Activated T-helper 2 cell treated with anti-CD3 and anti-CD28 coated beads, Interferon-gamma antibody, Interleukin-2, Interleukin-4, amounts not matched to agents 10 μg/mL and 5 μg/mL and 100 μg/mL, durations not matched to agents 14 hours and 24 hours and 36 hours (primary cell): ENCODE measurements at places on chromosomes 5 and 9. TPM values are rescaled to one million over a fixed set of nuclear protein-coding genes. Genes with fewer than 3 reads are reported as not detected.

The SYK gene
- total RNA-seq = 0.23 and 0.80 TPM in 2 replicates

GRCh38 chr9:112505086-112505485 is 18.5 kb downstream of the KIAA1958 start:
- no peaks in the 10 kb centered on the region for H3K4me1 ChIP-seq
- H3K27ac ChIP-seq = no peak overlapping the region
- H3K36me3 ChIP-seq = peaks cover 4% of the 10 kb centered on the region
- no peak for DNase-seq
- no peaks in the 10 kb centered on the region for H3K27me3 ChIP-seq

The GARIN3 gene
- total RNA-seq = 0.23 and 0.30 TPM in 2 replicates

The CCDC127 gene
- 6.5 and 7.3 TPM in 2 replicates for total RNA-seq

GRCh38 chr9:104386013-104386412 is 118.0 kb upstream of the OR13F1 start:
- H3K4me3 ChIP-seq = no peak overlapping the region
- H3K27me3 ChIP-seq = no peaks in the 10 kb centered on the region
- DNase-seq = no peak
- H3K36me3 ChIP-seq = no peaks in the 10 kb centered on the region
- H3K4me1 ChIP-seq = no peaks in the 10 kb centered on the region
- H3K27ac ChIP-seq = no peak overlapping the region

GRCh38 chr9:86655147-86655546 is 292.2 kb downstream of the GAS1 start:
- no peaks in the 10 kb centered on the region for H3K27me3 ChIP-seq
- no peak overlapping the region for H3K4me3 ChIP-seq
- H3K36me3 ChIP-seq = no peaks in the 10 kb centered on the region
- peaks cover 4% of the 10 kb centered on the region for H3K4me1 ChIP-seq

The PRRT1B gene
- not detected in 2 replicates for total RNA-seq

- no peaks in the 10 kb centered on the region for H3K4me1 ChIP-seq
- H3K27ac ChIP-seq = no peak overlapping the region
- no peak overlapping the region for H3K4me3 ChIP-seq
Observed at GRCh38 chr9:134172198-134173126, 8.1 kb upstream of the RNU6ATAC start.

The IL9 gene
- total RNA-seq = 94.0 and 104 TPM in 2 replicates

GRCh38 chr5:99553211-99553810 is 624.5 kb upstream of the CHD1 start:
- no peak overlapping the region for H3K4me3 ChIP-seq
- no peaks in the 10 kb centered on the region for H3K4me1 ChIP-seq
- H3K27me3 ChIP-seq = no peaks in the 10 kb centered on the region
- no peak overlapping the region for H3K27ac ChIP-seq
- no peaks in the 10 kb centered on the region for H3K36me3 ChIP-seq

The KIF12 gene
- total RNA-seq = not detected in 2 replicates

GRCh38 chr9:24590432-24590831 is 44.7 kb upstream of the IZUMO3 start:
- H3K4me3 ChIP-seq = no peak overlapping the region
- no peak for DNase-seq
- H3K27me3 ChIP-seq = no peaks in the 10 kb centered on the region
- no peaks in the 10 kb centered on the region for H3K4me1 ChIP-seq
- H3K27ac ChIP-seq = no peak overlapping the region

DNA sequence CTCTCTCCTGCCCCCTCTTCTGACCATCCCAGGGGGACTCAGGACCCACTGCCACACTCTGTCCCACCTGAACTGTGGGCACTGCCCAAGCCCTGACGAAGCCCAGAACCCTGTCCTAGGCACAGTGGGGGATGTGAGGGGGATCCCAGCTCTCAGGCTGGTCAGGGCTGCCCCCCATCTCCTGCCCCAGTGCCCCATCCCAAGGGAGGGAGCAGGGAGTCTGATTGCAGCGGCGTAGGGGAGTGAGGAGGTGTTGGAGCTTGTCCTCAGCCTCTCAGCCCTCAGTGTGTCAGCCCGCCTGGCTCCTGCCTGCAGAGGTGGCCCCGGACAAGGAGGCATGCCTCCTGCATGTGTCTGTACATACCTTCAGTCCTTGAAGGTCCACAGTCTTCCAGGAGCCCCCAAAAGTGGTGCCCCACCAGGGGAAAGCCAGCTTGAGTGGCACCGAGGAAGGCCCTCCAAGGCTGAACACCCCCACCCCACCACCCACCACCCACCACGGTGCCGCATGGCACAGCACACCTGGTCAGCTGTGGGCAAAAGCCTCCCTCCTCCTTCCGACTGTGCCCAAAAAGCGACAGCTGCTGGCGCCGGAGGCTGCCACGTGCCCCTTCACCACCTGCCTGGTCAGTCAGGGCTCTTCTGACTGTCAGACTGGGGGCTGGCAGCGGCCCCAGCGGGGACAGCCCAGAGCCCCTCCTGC is 930 bp downstream of the SARDH start:
- no peak for DNase-seq
- no peaks in the 10 kb centered on the region for H3K36me3 ChIP-seq

- DNase-seq = no peak
- H3K4me1 ChIP-seq = no peaks in the 10 kb centered on the region
- H3K36me3 ChIP-seq = no peaks in the 10 kb centered on the region
- H3K27ac ChIP-seq = no peak overlapping the region
Observed at GRCh38 chr5:63154476-63155309, 576.1 kb downstream of the LRRC70 start.

DNA sequence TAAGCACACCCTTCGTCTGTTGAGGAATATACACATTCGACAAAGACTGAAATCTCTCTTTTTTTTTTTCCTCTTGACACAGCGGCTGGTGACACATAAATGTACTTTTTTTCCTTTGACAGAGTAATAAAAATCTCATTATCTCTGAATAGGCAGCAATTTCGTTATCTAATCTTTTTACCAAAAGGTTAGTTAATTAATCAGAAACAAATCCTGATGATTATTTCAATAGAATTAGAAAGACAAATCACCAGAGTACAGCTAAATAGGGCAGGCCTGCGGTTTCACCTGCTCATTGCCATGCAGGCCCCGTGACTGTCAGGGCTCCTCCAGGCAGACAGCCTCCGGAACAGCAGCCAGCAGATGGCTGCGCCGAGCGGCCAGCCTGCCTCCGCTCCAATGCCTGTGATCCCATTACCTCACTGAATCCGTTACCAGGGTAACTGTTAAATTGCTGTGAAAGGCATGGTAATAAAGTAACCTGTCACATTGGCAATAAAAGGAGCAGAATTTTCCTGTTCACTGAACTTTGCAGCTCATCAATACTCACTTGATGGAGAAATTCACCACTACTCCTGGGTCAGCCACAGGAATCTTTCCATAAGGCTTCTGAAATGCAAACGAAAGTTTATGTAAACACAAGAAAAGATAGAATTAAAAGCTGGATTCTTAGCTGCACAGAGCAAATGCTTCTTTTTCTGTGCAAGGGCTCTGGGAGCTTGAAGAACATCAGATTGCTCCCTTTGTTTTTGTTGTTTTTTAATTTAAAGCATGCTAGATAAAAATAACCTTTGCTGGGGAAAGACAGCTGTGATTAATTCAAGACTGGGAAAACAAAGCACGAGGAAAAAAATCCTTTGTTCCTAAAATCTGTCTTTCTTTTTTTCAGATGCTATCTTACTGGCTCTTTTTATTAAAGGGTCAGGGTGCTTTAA is 666.4 kb upstream of the ZNF608 start:
- H3K4me1 ChIP-seq = no peaks in the 10 kb centered on the region
- H3K4me3 ChIP-seq = no peak overlapping the region
- no peak overlapping the region for H3K27ac ChIP-seq
- no peaks in the 10 kb centered on the region for H3K36me3 ChIP-seq
- no peak for DNase-seq

The GPX8 gene
- total RNA-seq = not detected in 2 replicates

The CNTNAP3B gene
- not detected in 2 replicates for total RNA-seq

DNA sequence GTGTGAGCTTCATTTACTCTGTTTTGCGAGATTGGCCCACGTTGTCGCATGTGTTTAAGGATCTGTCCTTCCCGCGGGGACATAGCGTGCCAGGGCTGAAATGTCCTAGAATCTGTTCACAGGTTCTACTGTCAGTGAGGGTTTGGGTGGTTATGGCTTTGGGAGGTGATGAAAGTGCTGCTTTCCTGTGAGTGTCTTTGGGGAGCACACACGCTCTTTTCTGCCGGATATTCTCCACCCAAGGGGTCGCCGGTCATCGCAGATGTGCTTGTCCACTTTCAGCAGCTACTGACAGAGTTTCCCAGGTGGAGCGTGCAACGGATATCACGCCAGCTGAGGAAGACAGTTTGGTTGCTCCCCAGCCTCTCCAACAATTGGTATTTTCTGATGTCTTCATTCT is 32.1 kb downstream of the PROP1 start:
- H3K4me3 ChIP-seq = no peak overlapping the region
- no peak for DNase-seq
- no peaks in the 10 kb centered on the region for H3K27me3 ChIP-seq
- H3K36me3 ChIP-seq = no peaks in the 10 kb centered on the region
- no peak overlapping the region for H3K27ac ChIP-seq
- peaks cover 5% of the 10 kb centered on the region for H3K4me1 ChIP-seq

The DAB2 gene
- not detected in 2 replicates for total RNA-seq

DNA sequence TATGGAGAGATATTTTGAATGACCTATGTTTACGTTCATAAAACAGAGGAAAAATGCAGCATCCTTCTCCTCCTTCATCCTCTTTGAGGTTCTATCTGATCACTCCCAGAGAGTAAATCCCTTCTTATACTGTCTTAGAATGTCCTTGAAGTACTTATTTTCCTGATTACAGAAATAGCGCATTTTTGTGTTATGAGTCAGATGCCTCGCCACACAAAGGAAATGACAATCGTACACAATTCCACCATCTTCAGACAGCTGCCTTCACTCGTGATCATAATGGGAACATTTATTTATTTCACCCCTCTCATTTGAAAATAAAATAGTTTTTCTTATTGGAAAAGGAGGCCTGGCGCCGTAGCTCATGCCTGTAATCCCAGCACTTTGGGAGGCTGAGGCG is 2.4 kb upstream of the GLT6D1 start:
- no peak overlapping the region for H3K4me3 ChIP-seq
- DNase-seq = no peak
- no peak overlapping the region for H3K27ac ChIP-seq
- H3K27me3 ChIP-seq = no peaks in the 10 kb centered on the region
- H3K36me3 ChIP-seq = no peaks in the 10 kb centered on the region
- H3K4me1 ChIP-seq = no peaks in the 10 kb centered on the region

The ABO gene
- total RNA-seq = 0.14 and 0.30 TPM in 2 replicates

DNA sequence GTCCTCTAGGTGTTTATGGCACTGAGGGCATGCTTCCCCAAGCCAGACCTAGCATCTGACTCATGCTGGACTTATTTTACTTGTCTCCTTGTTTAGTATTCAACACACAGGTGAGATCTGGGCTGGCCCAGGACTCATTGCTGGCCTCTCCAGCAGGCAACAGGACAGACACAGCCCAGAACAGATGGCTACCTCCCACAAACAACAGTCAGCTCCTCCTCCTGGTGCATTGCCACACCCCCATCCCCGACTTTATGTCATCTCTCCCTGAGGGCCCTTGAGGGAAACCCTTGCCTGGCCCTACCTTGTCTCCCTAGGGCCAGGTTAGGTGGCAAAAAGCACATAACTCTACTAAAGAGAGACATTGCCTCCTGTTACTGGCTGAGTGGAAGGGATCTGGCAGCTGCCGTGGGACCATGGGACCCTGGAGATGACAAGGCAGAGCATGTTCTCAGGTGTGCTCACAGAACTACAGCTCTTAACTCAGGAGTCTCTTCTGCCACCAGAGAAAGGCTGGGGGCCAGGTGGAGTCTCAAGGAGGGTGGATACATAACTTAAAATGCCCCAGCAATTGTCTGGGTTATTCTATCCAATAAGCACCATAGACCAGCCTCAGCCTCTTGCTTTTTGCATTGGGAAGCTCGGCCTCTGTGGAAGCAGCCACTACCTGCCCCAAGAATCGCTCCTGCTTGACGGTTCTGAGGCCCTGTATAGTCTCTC is 2.3 kb downstream of the ACSL6 start:
- peaks cover 3% of the 10 kb centered on the region for H3K36me3 ChIP-seq
- peaks cover 33% of the 10 kb centered on the region for H3K4me1 ChIP-seq
- no peak overlapping the region for H3K27ac ChIP-seq
- H3K27me3 ChIP-seq = peaks cover 42% of the 10 kb centered on the region
- DNase-seq = no peak

The MELK gene
- total RNA-seq = 56.3 and 57.9 TPM in 2 replicates

DNA sequence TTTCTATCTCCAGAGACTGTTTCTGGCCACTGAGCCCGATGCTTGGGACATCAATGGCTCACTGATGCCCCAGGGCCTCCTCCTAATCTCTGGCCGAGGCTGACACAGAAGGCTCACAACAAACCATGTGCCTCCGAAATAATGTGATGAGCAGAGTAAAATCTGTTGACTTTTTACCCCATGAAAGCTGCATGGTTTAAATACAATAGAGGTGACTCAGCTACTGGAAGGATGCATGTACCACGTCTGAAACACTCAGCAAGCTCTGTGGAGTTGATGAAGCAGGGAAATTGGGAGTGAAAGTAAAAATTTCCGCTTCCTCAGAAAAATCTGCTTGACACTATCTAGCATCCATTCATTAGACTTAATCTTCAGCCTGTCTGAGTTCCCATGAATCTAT is 111.1 kb upstream of the EQTN start:
- H3K27ac ChIP-seq = no peak overlapping the region
- H3K4me3 ChIP-seq = no peak overlapping the region
- DNase-seq = no peak

DNA sequence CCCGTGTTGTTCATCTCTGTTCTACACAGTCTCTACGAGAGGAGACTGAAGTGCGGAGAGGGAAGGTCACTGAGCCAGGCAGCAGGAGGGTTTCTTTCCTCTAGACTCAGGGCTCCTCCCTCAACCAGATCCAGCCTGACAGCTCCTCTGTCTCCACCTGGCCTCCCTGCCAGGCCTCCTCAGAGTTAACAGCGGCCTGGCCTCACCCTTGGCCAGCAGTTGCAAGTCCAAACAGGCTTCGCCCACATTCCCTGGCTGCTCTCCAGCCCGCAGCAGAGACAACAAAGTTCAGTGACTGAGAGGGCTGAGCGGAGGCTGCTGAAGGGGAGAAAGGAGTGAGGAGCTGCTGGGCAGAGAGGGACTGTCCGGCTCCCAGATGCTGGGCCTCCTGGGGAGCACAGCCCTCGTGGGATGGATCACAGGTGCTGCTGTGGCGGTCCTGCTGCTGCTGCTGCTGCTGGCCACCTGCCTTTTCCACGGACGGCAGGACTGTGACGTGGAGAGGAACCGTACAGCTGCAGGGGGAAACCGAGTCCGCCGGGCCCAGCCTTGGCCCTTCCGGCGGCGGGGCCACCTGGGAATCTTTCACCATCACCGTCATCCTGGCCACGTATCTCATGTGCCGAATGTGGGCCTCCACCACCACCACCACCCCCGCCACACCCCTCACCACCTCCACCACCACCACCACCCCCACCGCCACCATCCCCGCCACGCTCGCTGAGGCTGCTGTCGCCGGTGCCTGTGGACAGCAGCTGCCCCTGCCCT is at the start of gene HRCT1:
Gene HRCT1 (plus strand): TSS at position 291 of the 768 bp plus-strand sequence. CDS start 86 bp downstream, at position 377.
- no peaks in the 10 kb centered on the region for H3K36me3 ChIP-seq
- H3K27me3 ChIP-seq = peaks cover 9% of the 10 kb centered on the region
- DNase-seq = no peak

The ZDHHC11 gene
- 10.5 and 11.9 TPM in 2 replicates for total RNA-seq

GRCh38 chr9:71514344-71514975 is 253.9 kb downstream of the CEMIP2 start:
- no peaks in the 10 kb centered on the region for H3K36me3 ChIP-seq
- no peak overlapping the region for H3K4me3 ChIP-seq
- no peaks in the 10 kb centered on the region for H3K4me1 ChIP-seq
- no peak overlapping the region for H3K27ac ChIP-seq
